Retinal pigment epithelial cell (primary cell): ENCODE measurements at places on chromosomes 5 and 9.

DNA sequence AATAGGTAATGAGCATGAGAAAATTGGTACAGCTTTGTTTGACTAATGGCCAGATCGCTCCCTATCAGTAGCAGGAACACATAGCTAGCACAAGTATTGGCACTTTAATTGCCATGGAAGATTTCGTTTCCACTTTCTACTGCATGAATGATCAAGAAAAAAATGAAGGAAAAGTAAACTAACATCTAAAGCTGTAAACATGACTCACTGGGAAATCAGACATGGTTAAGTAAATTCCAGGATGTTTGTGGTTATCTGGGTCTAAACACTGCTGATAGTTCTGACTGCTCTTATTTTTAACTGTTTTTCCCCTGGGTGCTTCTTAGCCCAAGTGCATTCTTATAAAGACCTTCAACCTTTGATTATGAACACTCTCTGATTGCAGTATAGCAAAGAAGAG lies 388.9 kb downstream of the NR2F1-AS1 start:
- peak; percentile 96 for DNase-seq

GRCh38 chr9:25702536-25702935 lies 24.3 kb upstream of the TUSC1 start:
- DNase-seq, result no peak

DNA sequence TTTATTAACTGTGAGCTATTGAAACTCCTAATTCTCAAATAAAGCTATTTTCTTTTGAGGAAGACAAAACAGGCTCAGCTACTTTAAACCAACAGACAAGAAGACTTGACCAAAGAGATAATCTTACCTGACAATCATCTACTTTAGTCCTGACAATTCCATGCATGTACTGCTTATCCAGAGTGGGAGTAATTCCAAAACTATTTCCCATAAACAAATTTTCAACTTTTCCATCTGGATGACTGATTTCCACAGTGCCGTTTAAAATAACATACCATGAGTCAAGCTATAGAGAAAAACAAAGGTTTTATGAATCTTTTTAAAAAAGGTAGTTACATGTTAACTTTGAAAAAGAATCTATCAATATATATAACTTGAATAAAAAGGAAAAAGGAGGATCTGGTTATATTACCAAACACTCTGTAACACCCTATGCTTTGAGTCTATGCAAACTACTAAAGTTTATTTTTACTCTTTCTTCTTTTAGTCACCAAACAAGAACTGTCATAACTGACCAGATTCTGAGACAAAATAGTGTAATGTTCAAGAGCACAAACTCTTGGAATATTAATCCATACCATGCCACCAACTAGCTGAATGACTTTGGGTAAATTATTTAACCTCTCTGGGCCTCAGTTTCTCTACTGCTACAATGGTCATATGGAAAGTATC lies 129.7 kb downstream of the RAPGEF6 start:
- DNase-seq, result peak; percentile 1

DNA sequence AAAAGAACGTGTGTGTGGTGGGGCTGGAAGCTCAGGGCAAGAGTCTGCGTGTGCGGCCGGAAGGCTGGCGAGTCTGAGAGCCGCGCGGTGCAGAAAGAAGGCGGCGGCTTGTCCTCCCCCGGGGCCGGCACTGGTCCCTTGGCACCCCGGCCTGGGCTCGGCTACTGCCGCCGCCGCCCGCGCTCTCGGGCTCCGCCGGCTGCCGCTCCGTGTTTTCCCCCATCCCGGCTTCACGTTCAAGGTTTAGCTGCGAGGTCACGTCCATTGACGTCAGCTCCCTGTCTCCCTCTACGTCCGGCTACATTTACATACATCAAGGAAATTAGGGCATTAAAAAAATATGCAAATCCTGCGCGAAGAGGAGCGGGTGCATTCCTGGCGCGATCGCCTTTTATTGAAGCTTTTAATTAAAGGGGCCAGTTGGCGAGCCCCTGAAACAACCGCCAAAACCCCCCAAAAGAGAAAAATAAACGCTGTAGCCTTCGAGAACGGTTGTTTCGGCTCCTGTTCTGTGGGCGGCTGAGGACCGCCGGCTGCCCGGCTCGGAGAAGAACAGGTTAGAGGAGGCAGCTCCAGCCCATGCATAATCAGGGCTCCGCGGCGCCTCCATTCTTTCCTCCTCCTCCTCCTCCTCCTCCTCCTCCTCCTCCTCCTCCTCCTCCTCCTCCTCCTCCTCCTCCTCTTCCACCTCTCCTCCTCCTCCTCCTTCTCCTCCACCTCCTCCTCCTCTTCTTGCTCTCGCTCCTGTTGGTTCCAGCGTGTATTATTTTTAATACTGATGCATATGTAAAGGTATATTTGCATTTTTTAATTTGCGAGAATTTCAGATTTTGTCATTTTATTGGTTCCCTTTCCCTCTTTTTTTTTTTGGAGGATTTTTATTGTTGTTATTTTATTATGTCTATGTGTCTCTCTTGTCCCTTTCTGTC lies 207.0 kb downstream of the MEF2C start:
- DNase-seq, result no peak

DNA sequence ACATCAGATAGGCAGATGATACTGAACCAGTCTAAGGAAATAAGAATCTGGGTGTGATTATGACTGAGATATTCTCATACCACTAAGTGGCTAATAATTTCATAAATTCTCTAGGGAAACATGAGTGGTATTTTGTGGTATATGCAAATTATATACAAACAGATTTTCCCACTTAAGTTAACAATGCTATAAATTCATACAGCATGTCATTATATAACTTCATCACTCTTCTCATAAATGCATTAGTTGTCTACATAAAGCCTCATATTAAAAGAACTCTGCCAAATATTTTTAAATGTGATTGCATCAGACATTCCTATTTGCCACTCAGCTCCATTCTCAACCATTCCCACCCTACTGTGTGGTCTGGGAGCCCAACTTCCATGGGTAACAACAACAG lies 226.5 kb downstream of the TLE1 start:
- DNase-seq, result no peak

DNA sequence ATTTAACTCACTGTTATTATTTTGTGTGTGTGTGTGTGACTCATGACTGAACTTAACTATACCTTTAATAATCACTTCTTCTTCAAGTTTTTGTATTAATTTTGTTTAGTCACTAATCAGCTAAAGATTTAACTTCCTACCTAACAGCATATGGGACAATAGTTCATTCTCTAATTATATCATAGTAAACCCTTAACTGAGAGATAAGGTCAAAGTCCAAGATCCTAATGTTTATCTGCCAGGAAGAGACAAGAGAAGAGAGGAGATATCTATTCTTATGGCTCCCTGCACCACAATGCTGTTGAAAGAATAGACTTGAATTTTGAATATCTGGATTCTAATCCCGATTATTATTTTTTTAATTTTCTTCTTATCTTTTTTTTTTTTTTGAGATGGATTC lies 28.1 kb downstream of the FREM1 start:
- no peak for DNase-seq

GRCh38 chr9:135857371-135857786 lies 50.0 kb downstream of the CAMSAP1 start:
- no peak for DNase-seq

- no peak for DNase-seq
Observed at GRCh38 chr5:90941002-90941720, 382.6 kb downstream of the ADGRV1 start.

DNA sequence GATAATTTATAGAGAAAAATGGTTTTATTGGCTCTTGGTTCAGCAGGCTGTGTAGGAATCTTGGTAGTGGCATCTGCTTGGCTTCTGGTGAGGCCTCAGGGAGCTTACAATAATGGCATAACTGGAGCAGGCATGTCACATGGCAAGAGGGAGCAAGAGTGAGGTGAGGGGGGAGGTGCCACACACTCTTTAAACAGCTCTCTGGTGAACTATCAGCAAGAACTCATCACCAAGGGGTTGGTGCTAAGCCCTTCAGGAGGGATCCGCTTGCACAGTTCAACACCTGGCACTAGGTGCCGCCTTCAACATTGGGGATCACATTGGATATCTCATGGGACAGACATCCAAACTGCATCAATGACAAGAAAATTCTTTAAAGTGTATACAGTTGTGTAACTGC lies 10.5 kb downstream of the GPBP1 start:
- no peak for DNase-seq

DNA sequence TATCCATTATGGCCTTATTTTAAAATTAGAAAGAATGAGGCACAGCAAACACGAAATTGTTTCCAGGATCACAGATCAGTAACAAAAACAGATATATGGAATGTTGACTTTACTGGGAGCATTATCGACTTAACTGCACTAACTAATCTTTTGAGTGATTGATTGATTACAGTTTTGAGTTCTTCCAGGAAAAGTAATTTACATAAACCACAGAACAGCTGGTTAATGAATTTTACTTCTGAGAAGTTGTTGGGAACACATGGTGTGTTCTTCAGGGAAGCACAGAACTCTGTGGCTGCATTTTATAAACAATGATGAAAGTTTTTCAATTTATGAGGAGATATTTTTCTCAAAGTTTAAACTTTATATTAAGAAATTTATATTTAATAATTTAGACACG lies 802.4 kb upstream of the ACO1 start:
- no peak for DNase-seq

DNA sequence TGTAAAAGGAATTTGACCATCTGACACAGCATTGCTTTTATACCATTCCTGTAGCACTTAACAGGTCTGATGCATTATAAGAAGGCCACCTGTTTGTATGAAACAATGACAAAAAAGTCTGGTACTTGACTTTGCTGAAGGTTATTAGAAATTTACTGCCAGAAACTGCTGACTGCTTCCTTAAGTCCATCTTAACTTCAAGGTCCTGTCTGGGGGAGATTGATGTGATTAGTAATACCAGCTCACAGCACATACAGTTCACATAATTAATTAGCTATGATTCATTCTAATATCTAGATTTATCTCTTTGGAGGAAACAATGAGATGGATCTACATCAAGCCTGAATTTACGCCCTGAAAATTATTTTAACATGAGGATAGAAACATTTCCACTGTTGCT lies 49.6 kb upstream of the TEK start:
- DNase-seq, result no peak

DNA sequence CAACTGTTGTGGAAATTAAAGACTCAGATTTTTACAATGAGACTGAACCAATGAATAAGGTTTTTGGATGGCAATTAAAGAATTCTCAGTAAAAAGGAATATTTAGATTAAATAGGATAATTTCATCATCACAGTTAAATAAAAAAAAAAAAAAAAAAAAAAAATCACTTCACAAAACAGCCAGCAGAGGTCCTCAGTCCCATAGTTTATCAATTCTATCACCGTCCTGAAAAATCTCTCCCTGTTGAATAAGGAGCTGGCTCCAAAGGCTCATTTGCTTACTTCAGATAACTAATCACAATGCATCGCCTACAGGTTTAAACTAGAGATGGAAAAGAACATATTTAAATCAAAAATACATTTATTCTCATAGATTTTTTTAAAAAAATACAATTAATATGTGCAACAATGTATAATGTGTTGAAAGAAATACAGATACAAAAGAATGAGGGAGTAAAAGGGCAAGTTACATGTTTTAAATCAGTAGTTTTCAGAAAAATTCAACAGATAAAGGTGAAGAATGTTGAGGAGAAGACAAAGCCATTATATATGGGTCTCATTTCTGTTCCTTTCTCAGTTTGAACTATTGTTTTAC lies 175.8 kb upstream of the CHD1 start:
- DNase-seq, result no peak

- DNase-seq, result no peak
Observed at GRCh38 chr9:28190981-28191380, 617.7 kb upstream of the C9orf72 start.

- no peak for DNase-seq
Observed at GRCh38 chr5:119322948-119323537, 32.8 kb upstream of the TNFAIP8 start.
